ENCODE measurements at places on chromosomes 1 and 21.

GRCh38 chr1:28871631-28872401 lies 42.6 kb upstream of the EPB41 start:
- no peak for DNase-seq

- no peak for DNase-seq
These were observed 21.0 kb upstream of the PINK1 start for GRCh38 chr1:20612221-20612746.

DNA sequence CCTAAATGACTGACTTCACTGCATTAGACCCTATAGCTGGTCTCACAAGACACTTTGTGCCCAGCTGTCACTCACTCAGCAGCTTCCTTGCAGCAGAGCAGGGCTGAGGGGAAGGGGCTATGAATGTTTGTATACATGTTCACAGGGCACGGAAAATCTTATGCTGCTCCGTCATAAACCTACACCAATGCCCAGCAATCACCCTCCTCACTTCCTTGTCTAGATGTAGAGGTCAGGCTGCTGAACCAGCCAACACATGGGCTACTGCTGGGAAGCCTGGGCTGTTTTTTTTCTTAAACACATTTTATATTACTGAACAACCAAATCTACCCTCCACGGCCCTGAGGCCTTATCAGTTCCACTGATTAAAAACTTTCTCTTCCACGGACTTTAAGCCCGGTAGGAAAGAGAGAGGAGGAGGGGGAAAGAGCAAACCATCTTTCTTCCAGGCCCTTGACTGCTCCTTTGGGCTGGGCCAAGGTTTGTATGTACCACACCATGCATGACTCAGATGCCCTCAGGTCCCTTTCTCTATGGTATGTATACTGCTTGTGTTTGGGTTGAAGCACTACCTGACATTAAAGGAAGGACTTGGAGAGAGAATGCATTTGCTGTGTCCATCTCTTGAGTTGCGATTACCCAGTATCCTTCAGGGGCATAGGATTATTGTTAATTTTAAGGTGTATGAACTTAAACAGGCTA lies 12.7 kb downstream of the MTFR1L start:
- DNase-seq: no peak

GRCh38 chr1:201461645-201462441 lies 7.1 kb downstream of the PHLDA3 start:
- DNase-seq: no peak

DNA sequence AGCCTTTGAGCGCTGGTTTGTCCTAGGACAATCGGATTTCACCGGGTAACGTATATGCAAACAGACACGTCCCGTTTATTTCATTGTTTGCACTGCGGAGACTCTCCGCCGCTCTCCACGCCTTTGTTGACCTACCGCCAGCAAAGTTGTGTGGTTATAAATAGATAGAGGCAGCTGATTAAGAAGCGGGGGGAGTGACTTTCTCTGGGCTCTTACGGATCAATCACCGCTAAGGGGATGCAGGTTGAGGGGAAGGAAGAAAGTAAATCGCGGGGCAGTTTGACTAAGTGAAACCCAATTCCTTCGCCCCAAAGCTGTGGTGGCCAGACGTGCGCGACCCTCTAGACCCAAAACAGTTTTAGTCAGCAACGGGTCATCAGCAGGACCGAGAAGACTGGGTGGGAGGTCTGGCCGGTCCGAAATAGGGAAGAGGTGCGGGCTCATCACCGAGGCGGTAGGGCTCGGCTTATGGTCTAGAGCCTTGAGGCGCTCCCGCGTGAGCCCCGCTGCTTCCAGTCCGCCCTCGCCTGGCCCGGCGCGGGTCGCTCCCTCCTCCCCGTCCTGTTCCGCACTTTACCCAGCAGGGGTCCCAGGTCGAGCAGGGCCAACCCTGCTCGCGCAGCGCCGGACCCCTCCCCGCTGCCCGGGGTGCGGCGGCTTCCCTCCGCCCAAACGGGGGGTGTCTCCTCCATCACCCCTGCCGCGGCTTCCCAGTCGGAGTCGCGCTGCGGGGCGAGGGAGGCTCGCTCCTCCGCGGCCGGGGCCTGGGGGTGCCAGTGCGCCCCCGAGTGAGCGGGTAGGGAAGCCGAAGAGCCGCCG lies 120.8 kb upstream of the RRP15 start:
- no peak for DNase-seq

GRCh38 chr1:47659146-47659545 lies 221.3 kb downstream of the FOXD2 start:
- DNase-seq: no peak

GRCh38 chr1:175470591-175470990 lies 272.8 kb downstream of the TNR start:
- DNase-seq: no peak

GRCh38 chr21:37071561-37072273 lies 1.2 kb downstream of the PIGP start:
- no peak for DNase-seq

DNA sequence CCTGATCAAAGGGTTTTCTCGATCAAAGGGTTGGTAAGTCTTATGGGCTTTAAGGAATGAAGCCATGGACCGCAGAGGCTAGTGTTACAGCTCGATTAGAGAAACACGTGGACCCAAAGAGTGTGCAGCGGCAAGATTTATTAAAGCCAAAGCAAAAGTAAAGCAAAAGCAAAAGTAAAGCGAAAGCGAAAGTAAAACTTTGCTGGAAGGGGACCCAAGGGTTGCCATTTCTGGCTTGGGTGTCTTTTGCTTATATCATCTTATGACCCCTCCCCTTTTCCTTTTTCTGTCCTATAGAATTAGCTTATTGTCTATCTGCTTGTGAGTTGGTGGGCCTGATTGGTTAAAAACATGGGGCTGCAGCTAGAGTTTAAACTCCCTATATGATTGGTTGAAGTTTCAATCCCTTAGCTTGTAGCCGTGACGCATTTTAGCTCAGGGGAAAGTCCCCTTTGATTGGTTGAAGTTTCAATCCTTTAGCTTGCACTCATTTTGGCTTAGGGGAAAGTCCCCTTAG lies 957.0 kb downstream of the AMY1C start:
- no peak for DNase-seq

- DNase-seq: no peak
These were observed 20.0 kb downstream of the AHCYL1 start for GRCh38 chr1:110004583-110004982.

- no peak for DNase-seq
These were observed 32.7 kb upstream of the KHDRBS1 start for GRCh38 chr1:31980835-31981455.

DNA sequence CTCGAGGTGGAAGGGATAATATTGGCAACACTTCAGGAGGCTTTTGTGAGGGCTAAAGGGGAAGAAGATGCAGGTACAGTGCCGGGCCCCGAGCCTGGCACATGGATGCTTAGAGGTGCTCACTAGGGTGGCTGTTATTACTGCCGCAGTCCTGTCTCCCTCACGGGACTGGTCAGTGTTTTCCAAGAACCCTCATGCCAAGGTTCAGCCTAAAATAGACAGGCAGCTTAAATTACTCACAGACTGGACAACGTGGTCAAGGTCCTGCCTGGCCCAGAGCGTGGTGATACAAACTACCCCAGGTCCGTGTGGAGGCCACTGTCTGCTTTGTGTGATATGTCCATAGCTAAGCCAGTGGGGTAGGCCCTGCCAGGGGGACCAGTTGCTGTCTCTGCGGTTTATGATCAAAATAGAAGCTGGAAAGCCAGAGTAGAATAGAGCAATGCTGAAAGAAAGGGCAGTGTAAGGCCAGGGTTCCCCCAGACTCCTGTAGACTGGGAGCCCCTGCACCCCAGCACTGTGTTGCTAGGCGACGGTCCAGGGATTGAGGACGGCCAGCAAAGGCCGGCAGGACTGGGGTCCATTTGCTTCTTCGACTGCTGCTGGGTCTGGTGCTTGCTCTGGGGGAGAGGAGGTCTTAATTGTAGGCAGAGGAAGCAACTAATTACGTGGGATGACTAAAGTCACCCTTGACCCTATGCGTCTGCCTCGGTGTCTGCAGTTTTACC lies 36.1 kb downstream of the ELAPOR1 start:
- no peak for DNase-seq

GRCh38 chr1:34272152-34272551 lies 95.4 kb downstream of the C1orf94 start:
- no peak for DNase-seq

- no peak for DNase-seq
These were observed 20.9 kb upstream of the RGL1 start for GRCh38 chr1:183783767-183784637.

GRCh38 chr1:194369622-194370021 lies 1183.2 kb upstream of the B3GALT2 start:
- no peak for DNase-seq

DNA sequence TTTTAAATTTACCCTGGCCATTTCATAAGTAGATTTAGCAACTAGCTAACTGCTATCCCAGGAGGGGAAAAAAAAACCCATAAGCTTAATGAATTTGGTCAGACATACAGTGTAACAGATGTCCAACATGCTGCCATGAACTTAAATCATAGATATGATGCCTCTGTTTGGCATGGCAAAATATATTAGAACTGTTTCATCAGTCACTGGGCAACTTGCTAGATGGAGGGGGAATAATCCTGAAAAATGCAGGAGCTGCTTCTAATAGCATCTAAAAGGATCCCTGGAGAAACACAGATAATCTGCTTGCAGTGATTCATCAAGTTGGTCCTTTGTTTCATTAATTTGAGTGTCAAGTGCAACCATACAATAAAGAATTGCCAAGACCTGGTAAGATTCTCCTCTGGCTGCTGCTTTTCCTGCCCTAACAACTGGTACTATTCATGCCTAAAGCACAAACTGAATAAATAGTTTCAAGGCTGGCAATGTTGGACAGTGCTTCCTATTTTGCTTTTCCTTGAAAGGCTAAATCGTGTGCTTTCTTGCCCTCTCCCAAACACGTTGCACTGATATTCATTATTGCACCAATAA lies 1.5 kb upstream of the ST6GALNAC5 start:
- DNase-seq: no peak

DNA sequence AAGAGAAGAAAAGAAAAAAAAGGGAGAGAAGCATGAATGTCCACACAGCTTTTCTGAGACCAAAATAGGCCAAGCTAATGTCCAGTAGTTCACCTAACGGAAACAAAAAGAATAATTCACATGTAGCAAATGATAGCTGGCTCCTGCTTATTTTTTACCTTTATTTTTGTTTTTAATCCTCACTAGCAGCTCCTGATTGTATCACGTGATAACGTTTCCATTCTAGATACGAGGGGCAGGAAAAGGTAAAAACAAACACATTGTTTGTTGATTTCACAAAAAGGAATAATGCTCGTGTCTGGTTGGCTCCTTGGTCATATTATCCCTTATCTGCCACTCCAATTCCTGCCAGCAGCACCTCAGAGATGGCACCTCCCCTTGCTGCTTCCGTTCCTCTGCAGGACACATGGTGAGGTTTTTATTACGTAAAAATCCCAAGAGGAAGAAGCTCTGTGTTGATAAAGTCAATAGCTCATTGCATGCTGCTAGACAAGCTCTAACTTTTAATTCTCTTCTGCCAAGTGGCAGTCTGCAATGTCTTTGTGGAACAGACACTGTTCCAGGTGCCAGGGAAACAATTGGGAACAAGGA lies 201.7 kb downstream of the CRB1 start:
- no peak for DNase-seq

DNA sequence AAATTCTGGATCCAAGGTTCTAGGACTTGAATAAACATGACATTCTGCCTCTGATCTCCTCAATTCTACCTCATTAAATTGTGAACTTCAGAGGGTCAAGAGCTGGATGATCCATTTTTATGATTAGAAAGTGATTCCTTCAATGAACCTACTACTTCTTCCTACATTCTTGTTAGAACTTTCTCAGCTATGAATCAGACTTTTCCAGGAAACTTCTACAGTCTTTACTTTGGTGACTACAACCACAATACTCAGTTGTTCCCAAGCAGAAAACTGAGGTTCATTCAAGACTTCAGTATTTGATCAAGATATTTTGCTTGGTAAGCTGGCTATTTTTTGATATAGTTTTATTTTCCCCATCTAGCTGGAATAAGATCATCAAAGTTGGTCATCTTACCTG lies 51.4 kb downstream of the CDC7 start:
- no peak for DNase-seq

DNA sequence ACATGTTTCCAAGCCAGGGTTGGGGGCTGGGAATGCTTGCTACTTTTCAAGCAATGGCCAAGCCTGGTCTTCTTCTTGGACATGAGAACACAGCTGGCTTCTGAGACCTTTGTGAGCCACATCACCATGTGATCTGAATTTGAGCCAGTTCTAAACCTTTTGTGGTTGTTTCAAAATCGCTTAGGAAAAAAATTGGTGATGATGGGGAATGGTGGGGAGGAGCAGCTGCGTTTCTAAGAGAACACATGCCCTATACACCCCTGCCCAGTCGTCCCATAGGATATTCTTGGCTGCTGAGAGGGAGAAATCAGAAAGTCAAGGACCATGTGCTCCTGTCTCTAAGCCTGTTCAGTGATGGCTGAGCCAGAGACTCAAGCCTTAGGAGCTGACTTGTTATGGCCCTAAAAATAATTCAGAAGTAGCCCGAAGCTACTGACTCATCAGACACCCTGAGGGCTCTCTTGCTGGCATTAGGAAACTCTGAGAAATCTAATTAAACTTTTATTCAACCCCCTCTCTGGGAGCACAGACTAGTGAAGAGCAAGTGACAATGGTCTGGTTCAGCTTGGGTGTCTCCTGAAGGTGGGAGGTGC lies 30.5 kb downstream of the CCDC185 start:
- DNase-seq: no peak

- DNase-seq: no peak
These were observed 303.8 kb downstream of the NPHP4 start for GRCh38 chr1:5688081-5689077.

Data from CD4-positive, alpha-beta T cell treated with Interleukin-12 subunit alpha and Interleukin-12 subunit beta, for 1 hour (primary cell).